ENCODE measurements at places on chromosomes 1 and 21.

GRCh38 chr1:106292130-106292529 lies 764.3 kb upstream of the PRMT6 start:
- no peak for DNase-seq

GRCh38 chr1:234489698-234490077 lies 10.7 kb upstream of the TARBP1 start:
- no peak for DNase-seq

DNA sequence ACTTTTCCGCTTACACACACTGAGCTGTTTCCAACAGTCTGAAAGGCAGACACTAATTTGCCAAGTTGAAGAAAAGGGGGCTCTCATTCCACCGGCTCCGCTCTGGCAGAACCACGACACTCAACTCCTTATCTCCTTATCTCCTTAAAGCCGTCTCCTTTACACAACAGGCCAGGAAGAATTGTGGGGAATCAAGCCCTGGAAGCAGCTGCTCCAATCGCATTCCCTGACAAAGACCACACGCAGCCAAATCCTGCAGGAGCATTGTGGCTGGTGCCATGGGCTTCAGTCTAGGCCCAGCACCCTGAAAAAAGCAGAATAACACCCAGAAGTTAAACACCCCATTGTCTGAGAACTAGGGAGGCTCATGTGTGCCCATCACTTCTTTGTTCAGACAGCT lies 24.1 kb downstream of the SUSD4 start:
- no peak for DNase-seq

GRCh38 chr1:32636914-32637645 lies 13.3 kb downstream of the ZBTB8OS start:
- DNase-seq, result peak; percentile 72

- no peak for DNase-seq
Measured at GRCh38 chr1:8368956-8369639, 51.2 kb downstream of the SLC45A1 start.
